ENCODE measurements at places on chromosomes 7 and 10.

GRCh38 chr7:28410628-28411531 lies 1.4 kb upstream of the CREB5 start:
- peak; percentile 3 for DNase-seq

GRCh38 chr10:79943871-79944270 lies 5.0 kb downstream of the SFTPD start:
- DNase-seq, result no peak

DNA sequence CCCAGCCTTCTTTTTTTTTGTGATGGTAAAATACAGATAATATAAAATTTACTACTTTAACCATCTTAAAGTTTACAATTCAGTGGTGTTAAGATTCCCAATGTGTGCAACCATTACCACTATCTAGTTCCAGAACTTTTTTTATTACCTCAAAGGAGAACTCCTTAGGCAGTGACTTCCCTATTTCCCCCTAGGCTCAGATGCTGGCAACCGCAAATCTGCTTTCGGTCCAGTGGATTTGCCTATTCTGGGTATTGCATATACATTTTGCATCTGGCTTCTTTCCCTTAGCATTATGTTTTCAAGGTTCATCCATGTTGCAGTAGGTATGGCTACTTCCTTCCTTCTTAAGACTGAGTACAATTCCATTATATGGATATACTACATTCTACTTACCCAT lies 56.5 kb downstream of the AFAP1L2 start:
- DNase-seq, result no peak

DNA sequence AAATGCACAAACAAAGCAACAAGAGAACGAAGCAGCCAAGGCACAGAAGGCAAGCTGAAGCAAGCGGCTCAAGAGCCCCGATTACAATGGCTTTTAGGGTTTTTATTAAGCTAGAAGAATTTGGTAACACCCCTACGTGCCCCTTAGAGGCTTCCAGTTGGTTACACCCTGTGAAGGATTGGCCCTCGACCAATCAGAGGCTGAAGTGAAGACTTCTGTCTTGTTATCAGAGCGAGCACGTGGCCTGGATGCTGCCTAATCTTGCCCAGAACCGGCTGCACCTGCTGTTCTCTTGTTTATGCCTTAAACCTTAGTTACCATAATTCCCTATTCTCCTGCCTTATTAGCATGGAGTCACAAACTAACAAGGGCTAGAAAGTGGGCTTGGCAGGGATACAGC lies 21.4 kb downstream of the KCNK18 start:
- no peak for DNase-seq

GRCh38 chr7:70579397-70580097 lies 552.4 kb upstream of the GALNT17 start:
- no peak for DNase-seq

DNA sequence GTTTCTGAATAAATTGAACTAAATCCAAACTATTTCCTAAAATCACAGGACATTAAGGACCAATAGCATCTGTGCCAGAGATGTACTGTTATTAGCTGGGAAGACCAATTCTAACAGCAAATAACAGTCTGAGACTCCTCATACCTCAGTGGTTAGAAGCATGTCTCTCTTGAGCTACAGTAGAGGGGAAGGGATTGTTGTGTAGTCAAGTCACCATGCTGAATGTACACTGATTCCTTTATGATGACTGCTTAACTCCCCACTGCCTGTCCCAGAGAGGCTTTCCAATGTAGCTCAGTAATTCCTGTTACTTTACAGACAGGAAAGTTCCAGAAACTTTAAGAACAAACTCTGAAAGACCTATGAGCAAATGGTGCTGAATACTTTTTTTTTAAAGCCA lies 13.9 kb downstream of the MEST start:
- no peak for DNase-seq

- no peak for DNase-seq
Observed at GRCh38 chr10:6491841-6492609, 88.1 kb downstream of the PRKCQ start.

GRCh38 chr7:34198231-34198641 lies 292.9 kb downstream of the BMPER start:
- no peak for DNase-seq

- no peak for DNase-seq
Observed at GRCh38 chr7:121931149-121931902, 58.4 kb downstream of the PTPRZ1 start.

- DNase-seq, result peak; percentile 47
Observed at GRCh38 chr7:11792166-11792565, 39.8 kb downstream of the THSD7A start.

DNA sequence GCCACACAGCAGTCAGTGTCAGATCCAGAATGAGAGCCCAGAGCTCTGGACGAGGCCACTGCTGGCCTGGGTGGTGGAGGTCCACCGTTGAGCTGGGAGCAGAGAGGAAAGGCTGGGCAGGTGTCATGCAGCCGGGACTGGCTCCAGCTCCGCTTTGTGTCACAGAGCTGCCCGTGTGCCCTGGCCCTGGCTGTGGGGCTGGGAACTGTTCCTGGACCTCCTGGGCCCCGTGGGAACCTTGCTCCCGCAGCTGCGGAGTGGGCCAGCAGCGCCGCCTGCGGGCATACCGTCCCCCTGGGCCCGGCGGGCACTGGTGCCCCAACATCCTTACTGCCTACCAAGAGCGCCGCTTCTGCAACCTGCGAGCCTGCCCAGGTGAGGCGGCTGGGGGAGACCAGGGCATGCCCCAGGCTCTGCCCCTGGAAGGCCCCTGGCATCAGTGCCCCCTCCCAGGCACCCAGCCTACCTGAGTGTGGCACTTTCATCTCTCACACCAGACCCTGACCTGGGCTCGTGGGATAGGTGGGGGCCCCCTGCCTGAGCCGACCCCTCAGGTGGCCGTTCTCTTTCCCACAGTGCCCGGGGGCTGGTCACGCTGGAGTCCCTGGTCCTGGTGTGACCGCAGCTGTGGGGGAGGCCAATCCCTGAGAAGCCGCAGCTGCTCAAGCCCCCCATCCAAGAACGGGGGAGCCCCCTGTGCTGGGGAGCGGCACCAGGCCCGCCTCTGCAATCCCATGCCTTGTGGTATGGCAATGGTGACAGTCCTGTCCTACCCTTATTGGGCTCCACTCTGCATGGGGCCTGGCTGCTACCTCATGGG lies 18.8 kb upstream of the ZNF862 start:
- DNase-seq, result no peak

- no peak for DNase-seq
Observed at GRCh38 chr10:70140297-70140696, 6.2 kb downstream of the TYSND1 start.

DNA sequence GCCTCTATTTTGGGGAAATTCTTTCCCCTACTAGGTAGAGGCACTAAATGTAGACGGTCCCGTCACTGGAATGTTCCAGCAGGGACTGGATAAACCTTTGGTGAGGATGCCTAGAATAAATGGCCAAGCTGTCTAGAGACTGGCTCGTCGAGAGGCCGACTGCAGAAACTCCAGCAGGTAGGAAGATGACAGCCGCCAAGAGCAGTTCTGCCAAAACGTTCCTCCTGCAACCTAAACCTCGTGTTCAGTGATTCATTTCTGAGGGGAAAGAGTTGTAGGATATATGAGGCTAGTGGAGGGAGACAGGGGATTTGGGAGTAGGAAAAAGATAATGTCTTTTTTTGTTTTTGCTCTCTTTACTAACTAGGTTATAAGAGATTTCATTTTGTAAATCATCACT lies 184.7 kb upstream of the GDF10 start:
- no peak for DNase-seq

DNA sequence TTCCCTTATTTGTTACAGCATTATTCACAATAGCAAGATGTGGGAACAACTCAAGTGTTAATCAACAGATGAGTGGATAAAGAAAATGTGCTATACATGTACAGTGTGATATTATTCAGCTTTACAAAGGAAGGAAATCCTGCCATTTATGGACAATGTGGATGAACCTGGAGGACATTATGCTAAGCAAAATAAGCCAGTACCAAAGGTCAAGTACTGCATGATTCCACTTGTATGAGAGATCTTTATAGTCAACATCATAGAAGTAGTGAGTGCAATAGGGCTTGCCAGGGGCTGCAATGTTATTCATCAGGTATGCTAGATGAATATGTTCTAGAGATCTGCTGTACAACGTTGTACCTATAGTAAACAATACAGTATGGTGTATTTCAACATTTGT lies 138.5 kb upstream of the AGR3 start:
- no peak for DNase-seq

GRCh38 chr7:50266635-50267386 lies 37.7 kb upstream of the IKZF1 start:
- no peak for DNase-seq

- DNase-seq, result no peak
Observed at GRCh38 chr7:80087051-80087770, 47.4 kb upstream of the GNAI1 start.

DNA sequence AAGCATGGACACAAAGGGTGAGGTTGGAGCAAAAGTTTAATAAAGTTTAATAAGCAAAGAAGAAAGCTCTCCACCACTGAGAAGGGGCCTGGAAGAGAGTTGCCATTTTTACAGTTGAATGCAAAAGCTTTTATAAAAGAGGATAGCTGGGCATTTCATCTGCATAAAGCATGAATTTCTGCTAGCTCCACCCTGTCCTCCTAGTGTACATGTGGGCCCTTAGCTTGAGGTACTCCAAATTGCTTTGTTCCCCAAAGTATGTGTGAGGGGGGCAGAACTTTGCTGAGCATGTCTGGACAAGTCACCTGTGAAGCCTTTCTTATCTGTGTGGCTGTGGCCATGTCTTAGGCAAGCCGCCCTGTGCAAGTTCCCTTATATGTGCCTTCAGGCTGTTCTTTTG lies 22.6 kb upstream of the CROT start:
- DNase-seq, result no peak

GRCh38 chr7:106421181-106421762 lies 136.5 kb upstream of the NAMPT start:
- no peak for DNase-seq

DNA sequence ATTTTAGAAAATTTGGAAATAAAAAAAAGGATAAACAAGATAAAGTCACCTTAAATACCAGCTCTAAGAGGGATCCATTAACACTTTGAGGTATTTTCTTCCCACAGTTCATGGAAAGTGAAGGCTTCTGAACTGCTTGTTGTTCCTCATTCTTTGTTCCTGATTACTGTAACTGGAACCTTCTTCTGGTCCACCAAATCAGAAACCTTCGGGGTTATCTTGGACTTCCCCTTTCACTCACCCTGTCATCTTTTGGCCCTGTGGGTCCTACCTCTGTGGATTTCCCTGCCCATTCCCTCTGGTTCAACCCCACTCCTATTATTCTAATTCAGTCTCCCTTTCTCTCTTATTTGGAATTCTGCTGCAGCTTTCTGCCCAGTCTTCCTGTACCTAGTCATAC lies 116.5 kb upstream of the PRPS1L1 start:
- no peak for DNase-seq

DNA sequence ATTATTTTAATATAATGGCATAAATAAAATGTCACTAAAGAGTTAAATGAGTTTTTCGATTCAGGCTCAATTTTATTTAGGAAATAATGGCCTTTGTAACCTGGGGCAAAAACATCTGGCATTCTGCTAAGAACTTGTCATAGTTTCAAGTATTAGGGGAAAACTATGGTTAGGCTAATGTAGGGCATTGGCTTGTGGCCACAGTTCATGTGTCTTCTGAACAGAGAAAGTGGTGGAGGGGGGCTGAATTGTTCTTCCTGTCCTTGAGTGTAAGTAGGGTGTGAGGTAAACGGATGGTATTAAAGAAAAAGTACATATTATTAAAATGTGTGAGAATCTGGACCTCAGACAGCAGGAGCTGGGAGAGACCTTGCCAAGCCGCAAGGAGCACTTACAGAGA lies 69.1 kb upstream of the KLF14 start:
- no peak for DNase-seq

- DNase-seq, result no peak
Observed at GRCh38 chr7:140678816-140679130, 6.0 kb downstream of the ADCK2 start.

- no peak for DNase-seq
Observed at GRCh38 chr7:139439375-139439774, 44.1 kb downstream of the KLRG2 start.

DNA sequence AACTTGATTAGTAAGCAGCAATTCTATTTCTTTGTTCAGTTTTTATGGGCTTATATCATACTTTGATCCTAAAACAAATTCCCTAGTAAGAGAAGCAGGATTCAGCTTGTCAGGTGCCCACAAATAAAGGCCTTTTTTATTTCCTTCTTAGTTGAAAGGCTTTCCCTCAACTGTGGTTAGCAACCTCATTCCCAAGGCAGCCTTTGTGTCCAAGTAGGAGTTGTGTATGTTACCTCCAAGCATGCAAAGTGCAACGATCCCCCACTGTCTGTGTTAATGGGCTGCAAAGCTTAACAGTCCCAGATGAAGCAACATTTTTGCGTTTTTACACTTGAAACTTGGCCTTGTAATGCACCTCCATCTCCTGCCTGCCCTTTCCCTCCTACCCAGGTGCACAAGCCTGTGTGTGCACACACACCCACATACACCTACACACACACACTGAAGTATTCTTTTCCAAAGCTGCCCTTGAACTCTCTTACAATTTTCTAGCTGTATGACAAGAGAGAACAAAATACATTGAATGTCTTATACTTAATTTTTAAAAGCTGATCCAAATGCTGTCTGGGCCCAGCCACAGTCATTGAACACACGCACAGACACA lies 278.2 kb downstream of the SNX13 start:
- no peak for DNase-seq

DNA sequence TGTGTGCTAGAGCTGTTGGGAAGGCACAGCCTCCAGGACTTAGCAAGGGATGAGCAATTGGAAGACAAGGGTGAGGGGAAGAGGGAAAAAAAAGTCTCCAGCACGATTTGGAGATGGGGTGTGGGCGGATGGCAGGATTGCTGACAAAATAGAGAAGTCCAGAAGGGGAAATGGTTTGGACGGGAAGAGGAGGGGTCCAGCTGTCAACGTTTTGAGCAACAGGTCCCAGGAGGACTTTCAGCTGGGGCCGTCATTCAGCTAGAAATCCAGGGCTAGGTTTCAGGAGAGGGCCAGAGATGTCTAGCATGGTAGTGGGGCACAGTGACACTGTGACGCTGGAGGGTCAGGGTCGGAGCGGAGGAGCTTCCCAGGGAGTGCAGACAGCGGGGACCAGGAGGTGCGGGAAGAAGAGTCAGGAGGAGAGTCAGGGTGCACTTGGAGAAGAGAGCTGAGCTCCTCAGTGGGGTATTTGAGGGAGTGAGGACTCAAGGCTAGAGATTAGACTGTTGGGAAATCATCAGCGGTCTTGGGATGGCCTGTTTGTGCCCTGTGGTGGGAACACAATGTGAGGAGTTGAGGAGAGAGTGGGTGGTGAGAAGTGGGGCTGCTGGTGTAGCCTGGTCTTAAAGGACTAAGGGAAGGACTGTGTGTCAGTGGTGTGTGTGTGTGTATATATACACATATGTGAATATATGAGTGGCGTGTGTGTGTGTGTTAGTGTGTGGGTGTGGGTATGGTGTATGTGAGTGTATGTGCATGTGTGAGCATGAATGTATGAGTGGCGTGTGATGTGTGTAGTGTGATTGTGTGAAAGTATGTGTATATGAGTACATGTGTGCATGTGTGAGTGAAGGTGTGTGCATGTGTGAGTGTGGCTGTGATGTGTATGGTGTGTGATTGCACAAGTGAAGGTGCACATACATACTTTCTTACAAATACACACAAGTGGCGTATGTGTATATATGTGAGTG lies 3.8 kb downstream of the ZYX start:
- no peak for DNase-seq

Measured in NCI-H2227 treated with DMSO at 0.1 percent for 48 hours (cell line).